SW480 (cell line): ENCODE measurements at places on chromosomes 3 and 15.

- no peak for DNase-seq
These were observed at the start of gene CPEB1 for GRCh38 chr15:82647045-82647834. Gene CPEB1 (minus strand): TSS chr15:82647363. CDS start chr15:82628459, 18,904 bp downstream.

- no peak for DNase-seq
These were observed 72.2 kb downstream of the DZIP3 start for GRCh38 chr3:108661699-108662098.

GRCh38 chr3:134471521-134472193, 14.1 kb downstream of the ANAPC13 start:
- peak; percentile 41 for DNase-seq

- no peak for DNase-seq
These were observed 8.9 kb downstream of the TAGLN3 start for GRCh38 chr3:112007633-112008032.

DNA sequence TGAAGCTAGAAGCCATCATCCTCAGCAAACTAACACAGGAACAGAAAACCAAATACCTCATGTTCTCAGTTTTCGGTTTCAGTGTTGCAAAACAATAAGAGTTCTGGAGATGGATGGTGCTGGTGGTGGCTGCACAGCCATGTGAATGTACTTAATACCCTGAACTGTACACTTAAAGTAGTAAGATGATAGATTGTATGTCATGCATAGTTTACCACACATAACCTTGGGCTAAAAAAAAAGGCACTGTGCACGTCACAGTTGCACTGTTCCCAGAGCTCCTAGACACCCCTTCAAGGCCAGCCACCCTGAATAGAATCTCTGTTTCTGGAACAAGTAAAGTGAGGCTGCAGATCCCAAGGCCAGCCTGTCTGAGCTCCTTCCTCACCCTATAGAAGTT, 243.3 kb upstream of the IGF1R start:
- no peak for DNase-seq

- DNase-seq, result no peak
These were observed 498.1 kb upstream of the RGMA start for GRCh38 chr15:93587059-93587521.

DNA sequence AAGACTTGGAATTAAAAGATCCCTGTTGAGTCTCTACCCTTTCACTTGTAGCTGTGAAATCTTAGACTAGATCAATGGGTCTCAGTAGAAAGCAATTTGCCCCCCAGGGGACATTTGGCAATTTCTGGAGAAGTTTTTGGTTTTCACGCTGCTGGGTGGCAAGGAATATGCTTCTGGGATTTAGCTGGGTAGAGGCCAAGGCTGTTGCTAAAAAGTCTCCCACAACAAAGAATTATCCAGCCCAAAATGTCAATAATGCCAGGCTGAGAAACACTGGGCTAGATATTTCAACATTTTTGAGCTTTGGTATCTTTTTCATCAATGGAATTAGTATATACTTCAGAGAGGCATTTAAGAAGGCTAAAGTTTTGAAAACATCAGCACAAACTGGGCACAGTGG, 8.7 kb downstream of the CAPN7 start:
- DNase-seq, result no peak

DNA sequence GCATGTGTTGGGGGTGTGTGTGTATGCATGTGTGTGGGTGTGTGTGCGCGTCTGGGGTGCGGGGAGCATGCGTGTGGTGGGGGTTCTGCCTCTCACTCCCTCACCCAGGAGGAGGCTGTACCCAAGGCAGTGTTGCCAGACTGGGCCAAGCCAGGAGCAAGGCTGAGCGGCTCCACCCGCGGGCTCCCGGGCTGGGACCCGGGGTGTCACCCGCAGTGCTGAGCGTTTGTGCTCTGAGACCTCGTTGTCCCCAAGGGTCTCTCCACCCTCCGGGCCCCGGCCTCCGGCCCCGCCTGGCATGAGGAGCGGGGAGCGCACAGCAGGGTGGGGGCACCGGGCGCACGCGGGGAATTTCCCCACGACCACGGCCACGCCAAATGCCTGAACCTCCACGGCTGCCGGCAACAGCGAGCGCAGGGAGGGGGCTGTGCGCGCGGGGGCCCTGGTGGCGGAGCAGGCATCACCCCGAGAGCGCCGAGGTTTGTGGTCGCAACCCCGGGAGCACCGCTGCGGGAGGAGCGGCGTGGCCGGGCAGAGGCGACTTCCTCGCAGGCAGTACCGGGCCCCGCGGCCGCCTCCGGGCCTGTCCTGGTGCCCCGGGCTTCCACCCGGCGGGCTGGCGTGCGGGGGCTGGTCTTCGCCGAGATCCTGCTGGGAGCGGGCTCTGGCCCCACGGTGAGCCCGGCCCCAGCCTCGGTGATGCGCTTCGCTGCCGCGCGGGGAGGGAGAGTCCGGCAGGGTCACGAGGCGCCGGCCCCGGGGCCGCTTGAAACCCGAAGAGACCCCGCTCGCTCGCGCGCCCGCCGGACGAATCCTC, 7.4 kb upstream of the OCA2 start:
- DNase-seq, result no peak

GRCh38 chr3:127410678-127411077, 122.8 kb upstream of the PRR20G start:
- no peak for DNase-seq

DNA sequence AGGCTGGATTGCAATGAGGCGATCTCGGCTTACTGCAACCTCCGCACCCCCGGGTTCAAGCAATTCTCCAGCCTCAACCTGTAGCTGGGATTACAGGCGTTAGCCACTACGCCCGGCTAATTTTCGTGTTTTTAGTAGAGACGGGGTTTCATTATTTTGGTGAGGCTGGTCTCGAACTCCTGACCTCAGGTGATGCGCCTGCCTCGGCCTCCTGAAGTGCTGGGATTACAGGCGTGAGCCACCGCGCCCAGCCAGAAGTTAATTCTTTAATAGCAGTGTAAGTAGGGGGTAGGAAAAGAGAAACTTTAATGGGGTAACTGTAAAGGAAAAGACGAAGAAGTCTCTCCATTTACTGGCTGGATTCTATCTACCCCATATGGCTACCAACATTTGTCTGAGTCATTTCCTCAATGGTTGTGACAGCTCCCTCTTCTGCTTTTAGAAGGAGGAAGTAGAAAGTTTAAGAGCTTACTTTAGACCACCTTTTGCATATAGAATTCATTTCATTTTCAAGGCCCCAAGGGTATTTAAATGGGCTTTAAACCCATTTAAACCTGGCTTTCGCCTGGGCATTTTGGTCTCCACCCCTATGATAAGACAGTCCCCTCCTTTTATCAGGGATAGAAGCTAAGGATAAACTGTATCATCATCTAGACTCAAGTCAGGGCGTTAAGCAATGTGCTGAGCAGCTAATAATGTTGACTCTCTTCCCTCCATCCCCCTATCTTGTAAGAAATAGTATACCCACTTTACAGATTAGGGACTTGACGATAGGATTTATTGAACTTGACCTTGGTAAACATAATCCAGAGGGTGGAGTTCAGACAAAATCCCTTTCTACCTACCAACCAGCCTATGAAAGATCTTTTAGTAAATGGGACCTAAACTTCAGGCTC, 1.1 kb upstream of the CDV3 start:
- no peak for DNase-seq

- DNase-seq, result peak; percentile 12
These were observed 25.2 kb downstream of the CPEB1 start for GRCh38 chr15:82621970-82622369.

GRCh38 chr3:143726727-143727126, 121.5 kb downstream of the SLC9A9 start:
- no peak for DNase-seq

GRCh38 chr3:126424751-126425150, 30.0 kb downstream of the CFAP100 start:
- DNase-seq, result no peak

- no peak for DNase-seq
These were observed 80.5 kb upstream of the CDIN1 start for GRCh38 chr15:36498916-36499315.

GRCh38 chr3:46829699-46830208, 33.5 kb downstream of the MYL3 start:
- peak; percentile 80 for DNase-seq

- no peak for DNase-seq
These were observed 116.0 kb downstream of the P3H2 start for GRCh38 chr3:190004656-190005055.

DNA sequence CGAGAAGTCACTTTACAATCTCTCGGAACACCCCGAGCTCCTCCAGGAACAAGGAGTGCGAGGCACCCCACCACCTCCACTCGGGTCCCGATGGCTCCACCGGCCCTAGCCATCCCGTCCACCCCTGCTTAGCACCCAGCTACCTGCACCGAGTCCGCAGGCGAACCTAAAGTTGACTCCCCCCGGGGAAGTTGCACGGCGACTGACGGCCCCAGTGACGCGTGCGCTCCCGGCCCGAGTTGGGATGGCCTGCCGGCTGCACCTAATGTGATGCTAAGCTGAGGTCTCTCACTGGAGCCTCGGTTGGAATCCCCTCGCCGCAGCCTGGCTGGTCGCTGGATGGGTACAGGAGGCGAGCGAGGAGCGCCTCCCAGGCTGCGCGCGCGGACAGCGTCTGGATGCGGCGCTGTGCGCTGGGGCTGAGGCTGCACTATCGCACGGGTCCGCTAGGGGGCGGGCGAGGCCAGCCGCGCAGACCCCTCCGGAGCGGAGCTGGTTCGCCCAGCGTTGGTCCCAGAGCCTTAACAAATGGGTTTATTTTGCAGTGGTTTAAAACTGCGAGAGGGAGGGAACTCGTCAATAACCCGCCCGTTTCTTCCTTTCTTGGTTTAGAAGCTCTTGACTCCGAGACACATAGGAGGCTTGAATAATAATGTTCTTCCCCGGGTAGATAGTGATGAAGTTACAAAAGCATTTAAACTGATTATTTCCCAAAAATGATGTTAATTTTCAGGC, at the start of gene OXTR:
TSS of gene OXTR (minus strand) at position 526 of the 735 bp plus-strand sequence. CDS start 1,426 bp downstream, outside the sequence.
- peak; percentile 47 for DNase-seq
